Fibroblast of skin of right biceps (primary cell): ENCODE measurements at places on chromosomes 16 and 17.

DNA sequence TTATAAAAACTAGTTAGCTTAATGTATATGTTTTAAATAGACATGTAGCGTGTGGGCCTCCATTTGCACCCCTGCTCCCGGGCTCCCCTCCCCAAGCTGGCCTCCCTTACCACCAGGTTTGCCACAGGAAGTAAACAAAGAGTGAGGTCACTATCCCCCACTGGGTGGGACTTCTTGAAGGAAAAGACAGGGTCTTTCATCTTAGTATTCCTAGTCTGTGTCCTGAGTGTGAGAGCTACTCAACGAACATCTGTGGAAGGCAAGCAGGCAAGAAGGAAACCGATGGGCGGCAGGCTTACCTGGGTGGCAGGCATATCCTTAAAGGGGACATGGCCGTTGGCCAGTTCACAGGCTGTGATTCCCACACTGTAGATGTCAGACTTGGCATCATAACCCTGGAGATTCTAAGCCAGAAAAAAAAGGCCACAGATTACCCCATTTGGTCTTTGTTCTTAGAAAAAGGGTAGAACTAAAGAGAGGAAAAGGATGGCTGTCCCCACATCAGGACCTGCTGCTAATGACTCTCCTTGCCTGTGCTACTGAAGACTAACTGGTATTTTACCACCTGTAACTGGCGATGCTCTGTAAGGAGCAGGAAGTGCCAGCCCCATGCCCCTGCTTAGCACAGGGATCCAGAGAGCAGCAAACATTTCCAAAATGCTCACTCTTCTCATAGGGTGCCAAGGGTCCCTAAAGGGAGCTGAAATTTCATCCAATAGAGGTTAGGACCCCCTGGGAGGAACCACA is 6.6 kb upstream of the LIMD2 start:
- DNase-seq, result no peak

DNA sequence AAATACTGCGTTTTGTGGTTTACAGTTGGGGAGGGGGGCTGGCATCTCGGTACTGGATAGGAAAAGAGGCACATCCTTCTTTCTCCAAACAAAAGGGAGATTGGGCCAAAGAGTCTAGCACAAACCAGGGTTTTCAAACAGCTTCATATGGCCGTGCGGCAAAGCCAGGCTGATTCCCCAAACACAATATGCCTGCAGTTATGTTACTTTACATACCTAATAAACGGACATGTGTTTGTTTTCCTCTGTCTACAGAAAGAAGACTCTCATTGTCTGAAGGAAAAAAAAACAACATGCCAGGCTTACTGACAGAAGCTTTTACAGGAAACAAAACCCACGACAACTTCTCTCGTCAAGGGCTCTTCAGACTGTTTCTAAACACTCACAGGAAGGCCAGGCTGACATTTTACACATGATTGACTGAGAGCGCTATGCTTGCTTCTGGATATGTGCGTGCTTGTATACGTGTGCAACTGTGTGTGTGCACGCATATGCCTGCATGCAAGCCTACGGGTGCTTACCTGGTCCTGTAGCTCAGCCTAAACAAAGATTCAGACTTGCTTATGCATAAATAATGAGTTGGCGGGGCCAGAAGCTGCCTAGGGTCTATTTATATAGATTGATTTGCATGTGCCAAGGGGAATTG is 461.0 kb upstream of the C16orf82 start:
- DNase-seq, result no peak

DNA sequence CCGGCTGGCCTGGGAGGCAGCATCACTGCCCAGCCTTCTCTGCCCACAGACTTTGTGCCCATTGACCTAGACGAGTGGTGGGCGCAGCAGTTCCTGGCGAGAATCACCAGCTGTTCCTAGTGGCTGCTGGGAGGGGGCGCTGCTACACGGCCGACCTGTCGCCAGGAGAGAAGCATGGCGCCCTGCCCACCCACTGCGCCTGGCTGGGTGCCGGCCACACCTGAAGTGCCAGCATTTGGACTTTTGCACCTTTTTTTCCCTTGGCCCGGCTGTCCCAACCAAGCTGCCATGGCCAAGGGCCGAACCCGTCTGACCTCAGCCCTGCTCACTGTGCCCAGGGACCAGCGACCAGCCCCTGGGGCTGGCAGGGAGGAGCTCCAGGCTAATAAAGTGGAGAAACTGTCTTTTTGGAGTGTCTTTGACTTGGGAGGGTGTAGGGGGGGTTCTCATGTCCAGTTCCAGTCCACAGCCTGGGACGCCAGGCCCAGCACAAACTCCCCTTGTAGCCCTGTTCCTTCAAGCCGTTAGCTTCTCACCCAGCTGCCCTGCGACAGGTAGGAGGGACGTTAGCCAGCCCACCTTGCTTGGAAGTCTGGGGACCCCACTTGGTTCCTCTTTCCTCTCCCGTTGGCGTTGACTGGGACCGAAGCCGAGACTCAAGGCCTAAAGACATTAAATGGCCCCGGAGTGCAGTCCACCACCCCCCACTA is 939 bp upstream of the WDR90 start:
- peak; percentile 22 for DNase-seq

DNA sequence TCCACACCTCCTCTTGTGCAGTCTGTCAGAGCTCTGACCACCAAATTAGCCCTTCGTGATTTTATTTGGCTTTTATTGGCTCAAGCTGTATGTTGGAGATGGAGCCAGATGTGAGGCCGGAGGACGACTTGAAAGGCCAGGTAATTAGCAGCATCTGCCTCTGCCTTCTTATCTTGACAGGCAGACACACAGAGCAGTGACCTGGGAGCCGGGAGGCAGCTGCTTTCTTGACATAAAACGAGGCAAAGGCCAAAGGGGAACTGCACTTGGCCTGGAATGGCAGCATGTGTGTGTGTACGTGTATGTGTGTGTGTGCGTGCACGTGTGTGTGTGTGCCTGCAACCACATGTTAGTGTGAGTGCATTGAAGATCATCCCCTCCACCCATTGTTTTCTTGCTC is 56.9 kb upstream of the BRD7 start:
- DNase-seq, result no peak

DNA sequence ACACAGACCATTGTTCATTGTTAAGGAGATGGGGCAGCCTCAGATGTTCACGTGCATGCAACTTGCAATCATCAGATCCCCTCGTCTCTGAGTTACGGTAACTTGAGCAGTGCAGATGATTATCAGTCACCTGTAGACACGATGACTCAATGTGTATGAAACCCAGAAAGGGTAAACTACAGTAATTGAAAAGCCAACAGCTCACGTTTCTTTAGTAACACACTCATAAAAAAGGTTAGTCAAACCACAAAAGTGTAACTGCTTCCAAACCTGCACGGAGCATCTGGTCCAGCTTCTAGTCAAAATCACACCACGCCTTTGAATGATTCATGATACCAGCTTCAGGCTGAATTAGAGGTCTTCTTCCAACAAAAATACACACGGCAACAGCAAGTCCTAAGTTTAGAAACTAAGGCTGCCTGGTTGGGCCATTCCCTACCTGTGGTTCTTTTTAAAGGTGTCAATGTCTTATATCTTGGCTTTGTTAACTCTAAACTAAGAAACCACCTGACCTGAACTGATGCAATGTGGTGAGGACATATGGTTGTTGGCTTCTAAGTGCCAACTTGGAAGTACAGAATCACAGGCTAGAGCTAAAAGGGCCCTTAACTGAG is 32.3 kb downstream of the GRB7 start:
- peak; percentile 42 for DNase-seq

GRCh38 chr16:87582216-87582965 is 19.9 kb upstream of the JPH3 start:
- DNase-seq, result peak; percentile 84

GRCh38 chr17:50488880-50489279 is 10.2 kb downstream of the RSAD1 start:
- DNase-seq, result no peak

- peak; percentile 70 for DNase-seq
Measured at GRCh38 chr17:6574687-6575595, 18.6 kb upstream of the PITPNM3 start.

- peak; percentile 55 for DNase-seq
Measured at GRCh38 chr17:10034719-10035475, 129.8 kb upstream of the RCVRN start.

GRCh38 chr17:36131421-36131820 is 27.8 kb downstream of the CCL4 start:
- DNase-seq, result no peak

GRCh38 chr17:28807925-28808634 is 34.5 kb downstream of the FAM222B start:
- peak; percentile 77 for DNase-seq

- DNase-seq, result peak; percentile 35
Measured at GRCh38 chr17:10171122-10171571, 27.3 kb downstream of the GAS7 start.

DNA sequence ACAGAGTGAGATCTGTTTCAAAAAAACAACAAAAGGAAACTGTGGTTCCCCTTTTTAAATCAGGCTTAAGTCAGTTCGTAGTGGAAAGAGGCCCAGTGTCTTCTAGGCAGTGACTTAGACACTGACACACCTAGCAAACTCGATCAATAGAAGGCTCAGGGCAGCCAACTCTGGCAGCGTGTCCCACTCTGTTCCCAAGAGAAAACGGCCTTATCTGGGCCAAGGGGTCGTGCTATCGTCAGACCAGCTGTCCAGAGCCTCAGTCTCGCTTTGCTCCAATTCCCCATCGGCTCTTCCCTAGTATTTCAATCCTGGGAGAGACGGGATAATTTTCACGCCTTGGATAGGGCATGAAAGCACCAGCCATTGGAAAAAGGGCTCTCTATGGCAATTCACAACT is 72.9 kb downstream of the SLC5A11 start:
- DNase-seq, result no peak

DNA sequence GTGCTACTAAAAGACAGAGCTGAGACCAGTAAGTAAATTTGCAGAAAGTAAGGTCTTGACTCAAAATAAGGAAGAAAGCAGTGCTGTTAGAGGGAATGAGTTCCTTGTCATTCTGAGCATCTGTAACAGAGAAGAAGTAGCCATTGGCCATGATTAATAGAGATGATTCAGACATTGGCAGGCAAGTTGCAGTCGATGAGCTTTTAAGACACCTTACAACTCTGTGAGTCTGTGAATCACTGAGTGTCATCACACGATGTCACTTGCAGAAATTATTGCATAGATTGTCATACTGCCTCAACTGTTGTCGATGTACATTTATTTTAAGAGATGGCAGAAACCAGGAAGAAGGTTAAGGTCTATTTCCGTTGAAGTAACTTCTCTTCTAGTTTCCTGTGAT is 201.1 kb upstream of the CDH13 start:
- DNase-seq, result peak; percentile 18

DNA sequence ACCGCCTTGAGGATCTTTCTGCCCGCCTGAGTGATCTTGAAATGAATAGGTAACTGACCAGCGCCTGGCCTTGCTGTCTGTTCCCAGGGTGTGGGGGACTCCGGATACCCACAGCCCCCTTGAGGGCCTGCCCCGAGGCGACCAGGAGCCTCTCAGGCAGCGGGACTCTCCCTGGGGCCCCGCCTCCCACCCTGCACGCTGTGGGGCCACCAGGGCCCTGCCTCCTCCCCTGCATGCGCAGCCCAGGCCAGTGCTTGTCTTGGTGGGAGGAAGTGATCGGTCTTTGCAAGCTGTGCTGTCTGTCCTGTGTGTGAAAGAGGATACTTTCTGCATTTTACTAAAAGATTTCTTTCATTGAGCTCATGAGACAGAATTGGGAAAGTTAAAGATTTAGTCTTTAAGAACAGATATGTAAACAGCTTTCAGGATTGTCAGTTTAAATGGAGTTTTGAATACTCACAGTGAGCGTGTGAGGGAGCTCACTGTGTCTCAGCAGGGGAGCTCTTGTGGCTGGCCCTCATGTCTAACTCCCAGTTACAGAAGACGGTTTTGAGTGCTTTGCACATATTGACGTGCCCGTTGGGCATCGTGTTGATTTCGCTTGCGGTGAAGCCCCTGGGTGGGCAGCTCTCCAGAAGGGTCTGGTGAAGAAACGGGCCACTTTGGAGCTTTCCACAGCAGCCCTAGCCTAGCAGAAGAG is 36.1 kb upstream of the CAPN15 start:
- no peak for DNase-seq

DNA sequence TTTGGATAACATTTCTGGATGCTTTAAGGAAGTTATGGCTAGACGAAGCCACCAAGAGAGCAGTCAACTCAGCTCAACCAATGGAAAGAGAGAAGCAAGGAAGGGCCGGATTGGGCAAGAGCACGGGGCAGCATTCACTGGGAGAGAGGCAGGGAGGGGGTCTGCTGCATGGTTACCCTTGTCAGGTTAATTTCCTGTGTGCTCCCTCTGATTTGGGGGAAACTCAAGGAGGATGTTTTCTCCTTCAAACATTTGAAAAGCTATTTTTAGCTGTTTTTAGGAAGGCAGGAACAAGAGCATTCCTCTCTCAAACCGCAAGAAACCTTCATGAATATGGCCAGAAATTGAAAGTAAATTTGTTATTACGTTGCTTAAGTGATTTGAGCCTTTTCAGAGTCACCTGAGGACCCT is 118.5 kb upstream of the ZFHX3 start:
- DNase-seq, result peak; percentile 25

- DNase-seq, result no peak
Measured at GRCh38 chr16:2748757-2749455, 3.5 kb upstream of the SRRM2 start.

GRCh38 chr17:49351572-49352140 is 10.4 kb downstream of the ZNF652 start:
- no peak for DNase-seq

DNA sequence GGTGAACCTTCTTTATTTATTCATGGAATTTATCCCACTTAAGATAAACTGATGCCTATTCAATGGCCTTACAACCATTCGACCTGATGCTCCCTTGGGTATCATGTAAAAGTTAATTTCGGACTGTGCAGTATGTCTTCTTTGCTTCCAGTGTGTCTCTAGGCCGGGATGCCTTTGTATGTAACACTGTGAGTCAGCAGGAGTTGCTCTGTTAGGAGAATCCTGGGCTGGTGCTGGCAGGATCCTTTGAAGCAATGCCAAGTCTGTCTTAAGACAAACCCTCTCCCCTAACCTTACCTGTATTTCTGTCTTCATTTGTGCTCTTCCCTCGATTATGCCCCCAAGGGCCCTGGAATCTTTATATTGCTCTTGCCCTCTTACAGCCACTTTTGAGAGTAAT is 37.9 kb upstream of the ABCA8 start:
- DNase-seq, result peak; percentile 7

GRCh38 chr16:75580-76501 is 2.2 kb upstream of the MPG start:
- DNase-seq, result peak; percentile 86

GRCh38 chr16:51407199-51407598 is 256.1 kb upstream of the SALL1 start:
- DNase-seq, result no peak

DNA sequence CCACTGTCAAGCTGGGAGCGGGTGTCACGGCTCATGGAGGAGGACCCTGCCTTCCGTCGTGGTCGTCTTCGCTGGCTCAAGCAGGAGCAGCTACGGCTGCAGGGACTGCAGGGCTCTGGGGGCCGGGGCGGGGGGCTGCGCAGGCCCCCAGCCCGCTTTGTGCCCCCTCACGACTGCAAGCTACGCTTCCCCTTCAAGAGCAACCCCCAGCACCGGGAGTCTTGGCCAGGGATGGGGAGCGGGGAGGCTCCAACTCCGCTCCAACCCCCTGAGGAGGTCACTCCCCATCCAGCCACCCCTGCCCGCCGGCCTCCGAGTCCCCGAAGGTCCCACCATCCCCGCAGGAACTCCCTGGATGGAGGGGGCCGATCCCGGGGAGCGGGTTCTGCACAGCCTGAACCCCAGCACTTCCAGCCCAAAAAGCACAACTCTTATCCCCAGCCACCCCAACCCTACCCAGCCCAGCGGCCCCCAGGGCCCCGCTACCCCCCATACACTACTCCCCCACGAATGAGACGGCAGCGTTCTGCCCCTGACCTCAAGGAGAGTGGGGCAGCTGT is 11.6 kb downstream of the SLC52A1 start:
- no peak for DNase-seq

GRCh38 chr16:69402439-69402838 is 16.6 kb upstream of the TERF2 start:
- DNase-seq, result no peak

GRCh38 chr16:74731853-74732477 is 31.3 kb upstream of the MLKL start:
- DNase-seq, result no peak
